ENCODE measurements at places on chromosomes 7 and 10.

GRCh38 chr10:69934768-69935167, 117.9 kb upstream of the MACROH2A2 start:
- no peak for DNase-seq

GRCh38 chr7:24502135-24502488, 71.1 kb upstream of the PALS2 start:
- no peak for DNase-seq

DNA sequence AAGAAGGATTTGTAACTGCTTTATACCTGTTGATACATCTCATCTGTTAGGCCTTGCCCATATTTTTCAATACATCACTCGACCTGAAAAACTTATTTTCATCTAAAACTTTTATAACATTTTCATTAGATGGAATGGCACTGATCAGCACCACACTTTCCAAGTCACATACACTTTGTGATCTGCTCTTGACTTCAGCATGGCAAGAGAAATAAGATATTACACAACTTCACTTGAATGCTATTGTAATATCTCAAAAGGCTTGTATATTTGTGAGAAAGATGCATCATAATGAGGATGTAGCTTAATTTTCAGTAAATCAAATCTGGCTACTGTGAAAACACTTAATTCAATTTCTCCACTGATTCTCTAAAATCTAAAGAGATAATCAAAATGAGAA, 126.2 kb downstream of the MICU1 start:
- no peak for DNase-seq

DNA sequence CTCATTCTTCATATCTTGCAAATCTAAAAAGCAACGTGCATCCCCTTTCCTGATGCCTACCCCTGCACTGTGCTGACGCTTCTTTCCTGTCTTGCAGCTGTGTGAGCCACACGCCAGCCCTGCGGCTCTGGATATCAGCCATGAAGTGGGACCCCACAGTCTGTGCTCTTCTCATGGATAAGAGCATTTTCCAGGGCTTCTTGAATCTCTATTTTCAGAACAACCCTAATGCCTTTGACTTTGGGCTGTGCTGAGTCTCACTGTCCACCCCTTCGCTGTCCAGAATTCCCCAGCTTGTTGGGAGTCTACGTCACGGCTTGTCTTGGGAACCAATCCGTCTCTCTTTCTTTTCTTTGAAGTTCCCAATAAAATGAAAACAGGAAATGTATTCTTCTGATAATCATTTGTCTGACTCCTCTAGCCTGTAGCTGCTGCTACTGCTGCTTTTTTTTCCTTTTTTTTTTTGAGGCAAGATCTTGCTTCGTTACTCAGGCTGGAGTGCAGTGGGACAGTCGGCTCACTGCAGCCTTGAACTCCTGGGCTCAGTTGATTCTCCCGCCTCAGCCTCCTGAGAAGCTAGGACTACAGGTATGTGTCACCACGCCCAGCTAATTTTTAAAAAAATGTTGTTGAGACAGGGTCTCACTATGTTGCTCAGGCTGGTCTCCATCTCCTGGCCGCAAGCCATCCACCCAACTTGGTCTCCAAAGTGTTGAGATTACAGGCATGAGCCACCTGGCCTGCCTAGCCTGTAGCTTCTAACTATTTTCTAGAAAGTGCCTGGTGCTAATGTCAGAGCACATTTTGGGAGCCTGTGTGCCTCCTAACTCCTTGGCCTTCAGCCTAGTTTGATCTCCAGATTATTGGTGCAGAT, 30.3 kb downstream of the GSTO2 start:
- DNase-seq = no peak

GRCh38 chr10:123170961-123171360, 16.8 kb downstream of the BUB3 start:
- no peak for DNase-seq

DNA sequence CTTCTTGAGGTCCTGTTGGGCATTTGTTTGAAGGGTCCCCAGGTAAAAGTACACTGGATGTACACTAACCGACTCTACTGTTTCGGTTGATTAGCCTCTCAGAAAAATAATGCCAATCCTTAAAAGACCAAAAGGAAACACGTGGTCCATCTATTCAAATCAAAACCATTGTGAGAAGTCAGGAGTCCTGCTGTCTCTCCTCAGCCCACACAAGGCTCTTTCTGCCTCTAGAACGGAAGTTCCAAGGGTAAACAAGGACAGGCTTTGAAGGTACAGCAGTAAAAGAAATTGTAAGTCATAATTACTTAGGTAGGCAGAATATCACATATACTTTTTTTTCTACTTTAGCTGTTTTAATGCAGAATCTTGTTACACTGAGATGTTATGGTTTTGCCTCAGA, 71.7 kb upstream of the TPK1 start:
- no peak for DNase-seq

DNA sequence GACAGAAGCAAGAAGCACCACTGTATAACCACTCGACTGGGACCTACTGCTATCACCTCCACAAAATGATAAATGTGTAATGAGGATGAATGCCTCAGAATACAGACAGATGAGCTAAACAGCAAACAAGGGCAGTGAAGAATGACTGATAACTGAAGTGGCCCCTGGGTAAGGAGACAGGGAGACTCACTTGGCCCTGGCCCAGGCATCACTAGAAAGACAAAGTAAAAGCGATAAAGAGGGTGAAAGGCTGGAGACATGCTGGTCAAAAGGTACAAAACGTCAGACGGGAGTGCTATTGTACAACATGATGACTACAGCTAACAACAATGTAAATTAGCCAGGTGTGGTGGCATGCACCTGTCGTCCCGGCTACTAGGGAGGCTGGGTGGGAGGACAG, 27.8 kb upstream of the APBB1IP start:
- no peak for DNase-seq

DNA sequence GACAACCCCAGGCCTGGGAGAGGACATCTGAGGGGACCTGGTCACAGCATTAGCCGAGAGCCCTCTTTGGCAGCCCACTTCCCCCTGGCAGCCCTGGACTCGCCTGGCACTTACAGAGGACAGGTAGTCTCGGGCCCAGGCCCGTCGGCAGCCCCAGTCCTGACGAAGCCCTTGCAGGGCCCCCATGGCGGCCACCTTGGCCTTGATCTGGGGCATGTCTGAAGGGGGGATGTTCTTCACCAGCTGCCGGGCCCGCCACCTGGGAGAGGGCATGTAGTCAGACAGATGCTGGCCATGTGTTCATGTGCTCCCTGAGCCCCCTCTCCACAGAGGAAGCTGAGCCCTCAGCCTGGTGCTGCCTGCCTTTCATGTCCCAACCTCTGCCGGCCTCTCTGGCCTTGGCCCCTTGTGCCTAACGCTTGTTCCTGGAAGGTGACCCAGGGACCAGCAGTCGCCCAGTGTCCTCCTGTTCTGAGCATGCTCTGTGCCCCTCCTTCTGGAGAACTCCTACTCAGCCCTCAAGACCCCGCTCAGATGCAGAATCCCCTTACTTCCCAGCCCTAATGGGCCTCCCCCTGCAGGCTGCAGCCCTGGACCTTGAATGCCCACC, 13.9 kb downstream of the MYO1G start:
- no peak for DNase-seq

- peak; percentile 41 for DNase-seq
Observed at GRCh38 chr7:89238156-89238555, 442.6 kb upstream of the TEX47 start.

GRCh38 chr10:12041766-12042408, 722 bp downstream of the UPF2 start:
- DNase-seq = peak; percentile 62

DNA sequence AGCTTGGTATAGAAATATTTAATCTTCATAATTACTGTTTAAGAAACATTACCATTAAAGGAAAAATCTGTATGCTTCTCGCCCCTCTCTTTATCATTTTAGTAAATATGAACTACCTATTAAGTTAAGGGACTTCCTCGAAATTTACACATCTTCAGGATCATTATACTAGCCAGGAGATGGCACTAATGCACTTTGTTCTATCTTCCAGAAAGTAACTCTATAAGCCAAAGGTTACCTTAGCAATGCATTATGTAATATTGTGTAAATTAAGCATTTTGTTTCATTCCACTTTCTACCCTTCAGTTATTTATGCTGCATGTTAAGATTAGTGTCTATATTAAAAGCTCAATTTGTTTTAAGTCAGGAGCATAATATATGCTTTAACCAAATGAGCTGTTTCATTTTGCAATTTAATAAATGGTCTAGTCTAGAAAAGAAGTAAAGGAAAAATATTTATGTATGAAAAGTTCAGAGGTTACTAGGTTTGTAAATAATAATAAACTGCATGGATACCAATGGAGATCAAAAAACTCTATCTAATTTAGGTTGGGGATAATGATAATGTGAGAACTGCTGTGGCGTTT, 128.5 kb downstream of the ANKRD7 start:
- peak; percentile 0 for DNase-seq

DNA sequence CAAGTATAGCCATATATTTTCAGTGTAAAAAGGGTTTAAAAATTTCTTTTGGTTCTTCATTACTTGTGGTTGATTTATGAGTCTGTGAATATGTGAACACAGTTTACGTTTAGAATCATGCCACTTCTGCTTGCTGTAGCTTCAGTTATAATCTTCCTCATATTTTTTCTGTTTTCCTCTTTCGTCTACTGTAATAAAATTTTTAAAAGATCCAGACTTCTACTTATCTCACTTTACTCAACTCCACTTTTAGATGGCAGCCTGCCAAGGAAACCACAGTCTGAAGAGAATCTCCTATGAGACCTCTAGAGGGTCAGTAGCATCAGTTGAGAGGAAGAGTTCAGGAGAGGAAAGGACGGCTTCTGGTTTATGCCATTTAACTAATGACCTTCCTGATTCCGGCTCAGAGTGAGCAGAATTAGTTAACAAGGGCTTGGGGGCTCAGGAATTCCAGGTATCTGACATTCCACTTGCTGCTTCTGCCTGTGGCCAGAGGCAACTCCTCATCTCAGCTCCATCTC, 21.4 kb downstream of the CREB5 start:
- peak; percentile 23 for DNase-seq

DNA sequence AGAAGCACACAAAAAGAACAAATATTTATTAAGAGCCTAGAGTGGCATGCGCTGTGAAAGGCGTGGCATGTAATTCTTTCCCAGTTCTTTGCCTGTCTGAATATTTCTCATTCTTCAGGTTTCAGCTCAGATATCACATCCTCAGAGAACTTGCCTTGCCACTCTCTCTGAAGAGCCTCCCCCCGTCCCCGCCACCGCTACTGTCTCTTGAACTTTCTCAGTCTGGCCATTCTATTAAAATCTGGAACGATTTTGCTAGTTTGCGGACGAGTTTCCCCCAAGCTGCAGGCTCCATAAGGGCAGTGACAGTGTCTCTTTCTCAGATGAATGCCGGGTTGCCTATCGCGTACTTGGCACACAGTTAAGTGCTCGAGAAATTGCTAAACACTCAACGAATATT, 787 bp upstream of the PLEKHA1 start:
- peak; percentile 68 for DNase-seq

DNA sequence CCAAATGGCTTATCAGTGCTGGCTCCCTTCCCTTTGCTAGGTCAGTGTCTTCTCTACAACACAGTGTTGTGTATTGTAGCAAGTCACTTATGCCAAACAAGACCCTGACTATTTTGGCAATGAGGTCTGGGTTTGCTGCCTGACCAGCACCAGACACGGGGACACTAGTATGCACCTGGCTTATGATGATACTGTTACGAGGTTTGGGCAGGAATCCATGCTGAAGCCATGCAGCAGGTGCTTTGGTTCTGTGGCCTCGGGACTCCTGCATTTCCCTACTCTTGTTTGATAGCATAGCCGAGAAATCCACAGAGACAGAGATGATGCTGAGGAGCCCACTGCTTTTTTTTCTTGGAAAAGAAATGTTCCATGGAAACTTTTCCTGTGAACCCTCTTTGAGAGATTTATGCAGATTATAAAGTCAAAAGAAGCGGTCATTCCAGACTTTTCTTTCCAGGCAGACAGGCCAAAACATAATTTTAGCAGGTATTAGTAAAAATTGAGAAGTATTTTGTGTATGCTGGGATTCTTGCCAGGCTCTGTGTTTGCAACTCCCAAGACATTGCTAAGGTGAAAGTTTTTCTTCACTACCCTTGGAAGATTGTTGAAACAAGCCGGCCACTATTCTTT, 291.1 kb downstream of the BBS9 start:
- DNase-seq = no peak

DNA sequence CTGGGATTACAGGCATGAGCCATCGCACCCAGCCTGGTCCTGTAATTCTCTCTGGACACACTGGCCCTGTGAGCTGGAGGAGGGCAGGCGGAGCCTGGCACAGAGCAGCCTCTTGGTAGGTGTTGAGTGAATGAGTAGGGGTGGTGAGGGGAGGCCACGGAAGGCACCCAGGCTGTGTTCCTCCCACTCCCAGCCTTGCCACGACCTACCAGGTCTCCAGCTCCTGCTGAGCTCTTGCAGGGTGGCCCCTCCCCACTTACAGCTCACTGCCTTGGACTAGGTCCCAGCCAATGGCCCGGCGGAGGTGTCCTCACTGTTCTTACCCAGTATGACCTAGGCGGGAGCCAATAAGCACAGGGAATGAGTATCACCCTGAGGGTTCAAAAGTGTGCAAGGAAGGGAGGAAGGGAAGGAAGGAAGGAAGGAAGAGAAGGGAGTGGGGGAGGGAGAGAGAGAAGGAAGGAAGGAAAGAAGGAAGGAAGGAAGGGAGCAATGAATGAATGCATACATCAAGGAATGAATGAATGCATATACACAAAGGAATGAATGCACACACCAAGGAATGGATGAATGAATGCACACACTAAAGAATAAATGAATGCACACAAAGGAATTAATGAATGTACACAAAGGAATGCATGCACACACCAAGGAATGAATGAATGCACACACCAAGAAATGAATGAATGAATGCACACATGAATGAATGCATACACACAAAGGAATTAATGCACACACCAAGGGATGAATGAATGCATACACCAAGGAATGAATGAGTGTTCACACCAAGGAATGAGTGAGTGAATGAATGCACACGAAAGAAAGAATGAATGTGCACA, 45.5 kb downstream of the GTF2IRD1 start:
- DNase-seq = no peak

GRCh38 chr7:7969306-7970236, 975 bp downstream of the GLCCI1 start:
- peak; percentile 55 for DNase-seq

DNA sequence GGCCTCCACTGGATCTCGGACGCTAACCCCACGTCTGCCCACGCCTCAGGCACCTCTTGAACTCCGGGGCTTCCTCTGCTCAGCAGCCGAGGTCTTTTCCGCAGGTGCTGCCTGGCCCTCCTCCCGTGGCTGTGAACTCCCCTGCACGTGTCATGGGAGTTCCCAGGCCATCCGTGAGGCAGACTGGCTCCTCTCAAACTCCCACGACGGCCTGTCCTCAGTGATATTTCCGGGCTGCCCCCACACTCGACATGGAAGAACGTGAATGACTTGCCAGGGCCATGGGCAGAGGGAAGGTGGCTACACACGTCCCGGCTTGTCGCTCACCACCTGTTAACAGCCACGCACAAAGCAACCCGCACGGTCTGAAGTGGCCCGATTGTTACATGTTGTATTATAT, 110.9 kb downstream of the ADARB2 start:
- no peak for DNase-seq

- DNase-seq = peak; percentile 52
Observed at GRCh38 chr7:96720843-96721242, 11.2 kb upstream of the SEM1 start.
